Right hindlimb (tissue), 1 donor: ENCODE measurements at places on chromosomes 7 and 10.

DNA sequence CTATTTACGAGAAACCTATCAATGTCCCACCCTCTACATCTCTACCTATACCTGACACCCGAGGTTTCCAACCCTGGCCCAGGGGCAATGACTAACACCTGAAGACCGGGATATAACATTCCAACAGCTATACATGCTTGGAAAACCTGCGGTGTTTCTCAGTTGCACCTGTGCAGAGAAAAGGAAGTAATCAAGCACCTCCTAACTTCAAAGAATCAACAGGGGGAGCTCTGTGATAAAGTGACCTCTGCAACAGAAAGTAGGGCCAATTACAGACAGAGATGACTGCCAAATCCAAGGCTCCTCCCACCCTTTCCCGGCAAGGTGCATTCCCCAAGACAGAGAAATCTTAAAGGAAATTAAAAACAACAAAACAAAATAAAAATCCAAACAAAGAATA is 41.3 kb downstream of the CCDC6 start:
- DNase-seq: no peak

- no peak for DNase-seq
Measured at GRCh38 chr7:48101968-48102367, 12.9 kb downstream of the UPP1 start.

DNA sequence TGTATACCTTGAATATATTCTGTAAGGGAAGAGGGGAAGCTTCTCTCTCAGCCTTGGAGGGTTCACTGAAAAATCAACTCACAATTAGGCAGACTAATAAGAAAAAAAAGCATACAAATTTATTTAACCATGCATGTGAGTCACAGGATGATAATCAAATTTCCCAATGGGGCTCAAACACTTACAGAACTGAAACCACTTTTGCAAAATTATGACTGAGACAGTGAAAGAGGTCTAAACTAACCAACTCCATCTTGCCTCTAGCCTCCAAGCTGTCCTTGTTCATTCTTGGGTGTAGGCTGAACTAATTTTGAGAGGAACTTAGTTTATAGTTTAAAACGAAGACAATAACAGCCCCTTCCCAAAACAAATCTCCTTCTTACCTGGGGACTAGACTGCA is 618.3 kb upstream of the AUTS2 start:
- no peak for DNase-seq

DNA sequence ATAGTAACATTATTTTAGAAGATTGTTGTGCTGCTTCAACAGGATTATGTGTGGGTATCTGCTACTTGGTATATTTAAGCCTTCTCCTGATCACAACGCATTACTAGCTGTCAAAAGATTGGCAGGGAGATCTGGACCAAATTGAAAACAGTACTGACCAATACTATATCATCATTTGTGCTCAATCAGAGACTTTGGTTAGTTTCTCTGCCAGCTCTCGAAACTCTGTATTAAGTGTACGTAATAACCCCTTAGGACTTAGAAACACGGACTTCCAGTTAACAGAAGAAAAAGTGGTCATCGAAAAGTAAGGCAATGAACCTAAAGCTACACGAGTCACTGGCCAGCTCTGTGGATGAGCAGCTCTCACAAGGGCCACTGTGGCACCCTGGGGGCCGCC is 146.0 kb downstream of the EVX1 start:
- no peak for DNase-seq

DNA sequence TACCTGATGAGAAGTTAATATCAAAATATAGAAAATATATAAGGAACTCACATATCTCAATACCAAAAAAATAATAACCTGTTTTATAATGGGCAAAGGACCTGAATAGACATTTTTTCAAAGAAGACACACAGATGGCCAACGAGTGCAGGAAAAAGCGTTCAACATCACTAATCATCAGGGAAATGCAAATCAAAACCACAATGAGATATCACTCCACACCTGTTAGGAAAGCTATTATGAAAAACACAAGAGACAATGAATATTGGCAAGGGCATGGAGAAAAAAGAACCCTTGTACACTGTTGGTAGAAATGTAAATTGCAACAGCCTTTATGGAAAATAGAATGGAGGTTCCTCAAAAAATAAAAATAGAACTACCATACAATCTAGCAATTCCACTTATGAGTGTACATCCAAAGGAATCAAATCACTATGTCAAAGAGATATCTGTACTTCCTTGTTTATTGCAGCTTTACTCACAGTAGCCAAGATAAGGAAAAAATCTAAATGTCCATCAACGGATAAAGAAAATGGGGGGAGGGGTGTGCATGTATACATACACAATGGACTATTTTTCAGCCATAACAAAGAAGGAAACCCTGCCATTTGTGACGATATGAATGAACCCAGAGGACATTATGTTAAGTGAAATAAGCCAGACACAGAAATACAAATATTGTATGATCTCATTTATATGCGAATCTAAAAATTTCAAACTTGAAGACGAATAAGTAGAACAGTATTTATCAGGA is 3.6 kb upstream of the ALOX5 start:
- DNase-seq: no peak

- no peak for DNase-seq
Measured at GRCh38 chr7:138625849-138626230, 75.3 kb downstream of the SVOPL start.

DNA sequence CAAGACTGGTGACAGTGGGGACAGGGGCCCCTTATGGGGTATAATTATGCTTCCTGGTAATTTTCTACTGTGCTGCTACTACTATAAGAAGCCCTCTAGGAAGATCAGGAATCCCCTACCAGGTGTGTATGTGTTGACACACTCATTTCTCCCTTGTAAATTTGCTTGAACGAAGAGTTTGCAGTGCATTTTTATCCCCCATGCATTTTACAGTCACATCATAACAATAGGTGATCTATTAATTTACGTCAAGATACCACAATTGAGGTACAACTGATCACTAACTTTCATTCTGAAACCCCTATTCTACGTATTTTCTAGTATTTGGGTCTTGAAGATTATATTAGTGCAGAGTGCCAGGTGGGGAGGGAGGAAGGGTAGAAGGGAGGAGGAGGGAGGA is 252.2 kb downstream of the NSUN6 start:
- no peak for DNase-seq

DNA sequence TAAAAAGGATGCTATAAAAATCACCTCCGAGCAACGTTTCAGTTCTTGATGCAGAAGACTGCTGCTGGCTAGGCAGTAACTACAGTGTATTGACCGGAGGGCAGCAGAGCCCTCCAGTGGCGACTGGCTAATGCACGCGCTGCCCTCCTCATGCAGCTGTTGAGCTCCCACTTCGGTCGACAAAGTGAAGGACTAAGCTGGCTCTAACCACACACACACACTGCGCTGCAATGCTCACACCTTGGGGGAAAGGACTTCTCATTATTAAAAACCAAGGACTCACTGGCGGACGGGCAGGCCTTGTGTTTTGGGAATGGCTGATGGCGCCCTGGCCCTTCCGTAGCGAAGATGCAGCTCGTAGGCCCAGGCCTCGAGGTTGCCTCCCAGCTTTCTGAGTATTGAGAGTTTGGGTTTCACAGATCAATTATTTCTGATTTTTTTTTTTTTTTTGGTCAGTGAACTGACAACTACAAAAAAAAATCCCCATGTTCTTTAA is 120.9 kb upstream of the DIP2C start:
- DNase-seq: no peak

GRCh38 chr7:152544481-152544927 is 108.7 kb upstream of the KMT2C start:
- no peak for DNase-seq

DNA sequence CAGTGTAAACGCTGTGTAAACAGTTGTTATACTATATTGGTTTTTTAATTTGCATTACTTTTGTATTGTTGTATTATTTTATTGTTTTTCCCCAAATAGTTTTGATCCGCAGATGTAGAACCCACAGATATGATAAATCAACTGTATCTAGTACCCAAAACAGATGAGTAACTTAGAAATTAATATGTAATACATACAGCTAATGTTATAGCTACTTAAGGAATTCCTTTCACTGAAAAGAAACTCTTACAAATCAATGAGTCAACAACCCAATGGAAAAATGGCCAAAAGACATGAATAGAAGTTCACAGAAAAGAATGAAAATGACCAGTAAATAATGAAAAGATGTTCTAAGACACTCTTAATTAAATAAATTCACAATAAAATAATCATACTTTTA is 32.3 kb upstream of the ARL4A start:
- no peak for DNase-seq

DNA sequence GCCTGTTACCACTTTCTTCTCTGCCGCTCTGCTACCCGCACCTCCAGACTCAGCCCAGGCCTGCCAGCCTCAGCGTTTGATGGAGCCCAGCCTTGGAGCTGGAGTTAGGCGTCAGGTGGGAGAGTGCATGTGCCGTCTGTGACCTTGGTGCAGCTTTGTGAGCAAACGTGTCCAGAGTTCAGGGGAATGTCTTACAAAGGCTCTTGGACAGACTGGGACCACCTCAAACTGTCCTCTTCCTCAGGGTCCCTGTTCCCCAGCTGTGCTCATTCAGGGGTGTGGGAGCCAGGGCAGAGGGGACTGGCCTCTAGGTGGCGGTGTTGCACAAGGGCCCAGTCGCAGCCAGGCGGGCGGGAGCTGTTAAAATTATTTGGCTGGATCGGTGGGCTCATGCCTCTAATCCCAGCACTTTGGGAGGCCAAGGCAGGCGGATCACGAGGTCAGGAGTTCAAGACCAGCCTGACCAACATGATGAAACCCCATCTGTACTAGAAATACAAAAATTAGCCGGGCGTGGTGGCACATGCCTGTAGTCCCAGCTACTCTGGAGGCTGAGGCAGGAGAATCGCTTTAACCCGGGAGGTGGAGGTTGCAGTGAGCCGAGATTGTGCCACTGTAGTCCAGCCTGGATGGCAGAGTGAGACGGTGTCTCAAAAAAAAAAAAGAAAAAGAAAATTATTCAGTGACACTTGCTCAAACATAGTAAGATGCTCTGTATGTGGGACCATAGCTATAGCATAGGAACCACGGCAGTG is 89.2 kb downstream of the ADCY1 start:
- no peak for DNase-seq

- DNase-seq: no peak
Measured at GRCh38 chr7:2154831-2155230, 77.9 kb downstream of the MAD1L1 start.
